ENCODE measurements at places on chromosomes 4 and X.
A peak's percentile ranks its signal among the peaks of the same experiment; 100 is the strongest.

GRCh38 chr4:127250577-127250976 lies 382.2 kb upstream of the INTU start:
- DNase-seq: no peak

DNA sequence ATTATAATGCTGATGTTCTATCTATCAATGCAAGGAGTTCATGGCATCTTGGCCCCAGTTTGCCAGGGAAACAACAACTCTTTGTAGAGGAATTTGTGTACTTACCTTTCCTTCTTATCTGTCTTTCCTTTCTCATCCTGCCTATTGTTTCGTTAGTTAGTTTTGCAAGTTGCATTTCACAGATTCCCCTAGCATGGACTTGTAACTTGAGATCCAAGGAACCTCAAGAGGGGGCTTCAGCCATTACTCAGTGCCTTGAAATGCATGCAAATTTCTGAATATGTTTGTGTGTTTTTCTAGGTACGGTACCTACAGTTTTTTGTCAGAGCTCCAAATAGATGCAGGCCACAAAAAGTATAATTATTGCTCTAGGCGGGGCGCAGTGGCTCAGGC lies 203.6 kb downstream of the LDB2 start:
- DNase-seq: no peak

DNA sequence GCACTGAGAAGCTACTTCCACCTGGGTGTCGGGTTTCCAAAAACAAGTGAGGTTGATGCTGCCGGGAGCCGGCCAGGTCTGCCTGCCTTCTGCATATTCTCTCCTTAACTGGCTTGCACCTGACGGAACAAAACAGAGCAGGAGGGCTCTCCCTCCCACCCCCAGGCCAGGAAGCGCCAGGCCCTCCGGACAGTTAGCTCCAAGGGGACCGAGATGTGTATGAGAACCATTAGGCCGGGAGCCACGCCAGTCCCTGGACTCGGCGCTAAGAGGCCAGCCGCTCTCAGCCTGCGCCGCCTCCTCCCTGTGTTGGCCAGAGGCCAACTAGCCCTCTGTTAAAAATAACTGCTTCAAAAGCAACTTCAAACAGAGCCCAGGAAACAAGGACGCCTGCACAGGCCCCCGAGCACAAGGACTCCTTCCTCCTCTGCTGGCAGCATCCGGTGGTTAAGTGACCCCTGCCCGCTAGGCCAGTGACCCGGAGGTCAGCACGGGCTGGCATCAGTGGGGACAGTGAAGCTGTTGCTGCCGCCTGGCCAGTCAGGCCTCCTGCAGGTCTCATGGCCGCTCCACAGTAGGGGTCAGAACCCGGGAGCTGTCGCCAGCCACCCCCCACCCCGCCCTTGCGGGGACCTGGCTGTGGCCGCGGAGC lies 107.9 kb downstream of the ABLIM2 start:
- peak; percentile 24 for DNase-seq

- peak; percentile 85 for DNase-seq
Observed at GRCh38 chr4:41934901-41935651, at the start of gene TMEM33. Gene TMEM33 (plus strand): TSS chr4:41935429. CDS start chr4:41935485, 56 bp downstream.

- DNase-seq: peak; percentile 40
Observed at GRCh38 chr4:20254511-20255250, 3.0 kb downstream of the SLIT2 start.

GRCh38 chr4:6405397-6405706 lies 67.1 kb downstream of the PPP2R2C start:
- no peak for DNase-seq

DNA sequence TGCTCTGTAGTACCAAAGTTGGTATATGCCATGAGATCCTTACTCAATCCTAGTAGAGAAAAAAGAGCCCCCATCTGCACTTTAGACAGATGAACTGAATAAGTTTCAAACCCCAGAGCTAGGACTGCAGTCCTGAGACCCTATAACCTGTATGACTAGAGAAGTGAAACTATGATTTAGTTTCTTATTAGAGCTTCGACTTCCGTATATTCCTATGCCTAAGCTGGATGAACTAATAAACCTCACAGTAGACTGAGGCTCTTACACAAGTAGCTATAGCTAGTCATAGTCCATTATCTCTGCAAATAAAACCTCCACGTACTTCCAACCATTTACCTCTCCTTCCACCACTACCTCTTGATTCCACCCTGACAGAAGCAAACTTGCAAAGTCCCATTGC lies 6.3 kb upstream of the OTUD4 start:
- DNase-seq: no peak

GRCh38 chr4:38574559-38575333 lies 89.3 kb upstream of the KLF3 start:
- no peak for DNase-seq

- DNase-seq: peak; percentile 59
Observed at GRCh38 chr4:16794816-16795445, 103.5 kb downstream of the LDB2 start.

GRCh38 chrX:35557916-35558315 lies 240.2 kb upstream of the MAGEB16 start:
- DNase-seq: no peak

DNA sequence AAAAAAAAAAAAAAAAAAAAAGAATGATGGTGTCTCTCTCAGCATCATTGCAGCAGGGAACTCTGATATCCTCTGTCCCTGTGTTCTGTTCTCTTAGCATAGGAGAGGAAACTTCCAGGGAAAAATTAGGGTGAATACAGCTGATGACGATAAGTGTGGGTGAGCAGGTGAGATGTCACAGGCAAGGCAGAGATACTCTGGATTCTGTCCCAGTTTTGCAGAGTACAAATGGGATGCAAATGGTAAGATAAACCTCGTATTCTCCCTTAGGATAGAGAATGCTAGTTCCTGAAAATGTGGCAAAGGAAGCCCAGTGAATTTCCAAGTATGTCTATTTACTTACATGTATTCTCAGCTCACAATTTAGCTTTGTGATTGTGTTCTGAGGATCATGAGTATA lies 671.6 kb upstream of the BOD1L1 start:
- no peak for DNase-seq

- DNase-seq: no peak
Observed at GRCh38 chr4:171035909-171036308, 777.3 kb upstream of the GALNTL6 start.

GRCh38 chrX:98962996-98963395 lies 1447.1 kb downstream of the PCDH19 start:
- DNase-seq: no peak

- DNase-seq: peak; percentile 30
Observed at GRCh38 chr4:173532725-173533511, 2.9 kb upstream of the HAND2 start.

GRCh38 chr4:168573870-168574269 lies 77.0 kb downstream of the PALLD start:
- no peak for DNase-seq

GRCh38 chrX:33045882-33046281 lies 165.5 kb downstream of the DMD start:
- DNase-seq: no peak

DNA sequence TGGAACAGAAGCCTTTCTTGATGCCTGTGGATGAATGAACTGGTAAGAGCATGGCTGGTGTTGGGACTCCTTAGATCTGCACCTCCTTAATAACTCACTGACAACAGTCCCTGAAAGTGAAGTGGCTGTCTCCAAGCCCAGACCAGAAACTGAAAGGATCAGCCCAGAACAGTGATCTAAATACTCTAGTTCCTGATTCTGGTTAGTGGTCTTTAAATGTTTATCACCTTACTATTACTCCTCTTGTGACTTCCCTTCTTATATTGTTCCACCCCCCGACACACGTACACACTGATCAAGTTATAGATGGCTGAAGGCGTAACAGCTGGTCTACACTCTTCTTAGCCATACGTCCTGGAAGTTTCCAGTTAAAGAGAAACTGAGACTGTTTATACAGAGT lies 33.8 kb upstream of the ARMCX2 start:
- DNase-seq: no peak

GRCh38 chr4:37990731-37991245 lies 30.6 kb downstream of the PTTG2 start:
- DNase-seq: no peak

- no peak for DNase-seq
Observed at GRCh38 chr4:187541666-187542065, 453.9 kb upstream of the ZFP42 start.

DNA sequence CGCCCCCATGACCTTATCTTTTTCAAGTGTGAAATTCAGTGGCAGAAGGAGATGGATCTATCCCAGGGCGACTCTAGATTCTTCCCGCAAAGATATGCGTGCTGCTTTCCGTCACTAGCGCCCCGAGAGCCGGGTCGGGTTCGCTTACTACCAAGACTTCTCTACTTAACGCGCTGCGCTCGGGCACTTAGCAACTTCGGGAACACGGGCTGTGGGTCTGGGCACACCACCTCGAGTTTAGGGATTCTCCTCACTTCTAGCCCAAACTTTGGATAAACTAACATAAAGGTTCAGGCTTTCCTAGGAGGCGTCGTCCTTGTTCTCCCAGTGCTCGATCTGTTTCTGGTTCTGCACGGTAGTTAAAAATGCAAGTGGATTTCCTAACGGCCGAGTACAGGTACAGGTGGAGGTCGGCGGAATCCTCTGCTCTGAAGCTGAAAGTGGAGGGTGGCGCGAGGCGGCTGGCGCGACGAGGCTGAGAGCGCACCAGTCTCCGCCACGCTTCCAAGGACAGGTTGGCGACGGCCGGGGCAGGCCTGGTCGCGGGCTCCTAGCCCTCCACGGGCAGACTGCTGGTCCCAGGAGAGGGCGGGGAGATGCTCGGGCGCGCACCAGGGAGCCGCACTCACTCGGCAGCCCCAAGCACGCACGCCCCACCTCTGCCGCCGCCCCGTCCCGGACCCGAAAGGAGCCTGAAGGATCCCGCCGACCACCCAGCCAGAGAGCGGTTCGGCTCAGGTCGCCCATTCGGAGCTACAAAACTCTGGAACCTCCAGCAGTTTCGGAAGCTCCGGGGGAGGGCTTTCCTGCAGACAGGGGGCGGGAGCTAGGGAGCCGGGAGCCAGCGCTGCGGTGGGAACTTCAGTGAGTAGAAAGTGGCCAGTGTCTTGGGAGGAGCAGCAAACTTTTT lies 100.8 kb upstream of the TENM3 start:
- peak; percentile 16 for DNase-seq

DNA sequence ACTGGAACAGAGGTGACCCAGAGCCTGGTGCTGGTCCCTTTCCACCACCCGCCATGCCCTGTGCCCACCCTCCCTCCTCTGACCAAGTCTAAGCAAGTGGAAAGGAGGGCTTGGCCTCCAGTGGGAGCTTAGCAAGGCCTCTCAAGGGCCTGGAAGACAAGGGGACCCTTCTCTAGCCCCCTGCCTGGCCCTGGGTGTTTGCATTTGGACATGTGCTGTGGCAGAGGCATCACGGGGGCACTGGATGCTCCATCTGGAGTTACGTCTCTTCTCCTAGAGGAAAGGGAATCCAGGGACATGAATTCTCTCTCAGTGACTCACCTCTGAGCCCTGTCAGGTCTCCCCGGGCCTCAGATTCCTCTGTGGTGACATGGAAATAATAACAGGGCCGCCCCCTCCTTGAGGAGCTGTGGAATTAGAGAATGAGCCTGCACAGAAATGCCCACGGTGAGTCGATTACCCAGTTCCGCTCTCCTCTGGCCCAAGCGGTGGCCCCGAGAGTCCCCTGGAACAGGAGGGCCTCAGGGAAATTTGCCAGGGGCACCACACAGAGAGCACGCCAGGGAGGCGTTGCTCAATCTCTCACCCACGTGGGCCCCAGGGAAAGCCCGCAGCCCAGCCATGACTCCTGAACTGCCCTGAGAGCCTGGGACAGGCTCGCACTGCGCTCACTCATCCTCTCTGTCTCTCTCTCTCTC lies 189.6 kb downstream of the BCOR start:
- peak; percentile 96 for DNase-seq

DNA sequence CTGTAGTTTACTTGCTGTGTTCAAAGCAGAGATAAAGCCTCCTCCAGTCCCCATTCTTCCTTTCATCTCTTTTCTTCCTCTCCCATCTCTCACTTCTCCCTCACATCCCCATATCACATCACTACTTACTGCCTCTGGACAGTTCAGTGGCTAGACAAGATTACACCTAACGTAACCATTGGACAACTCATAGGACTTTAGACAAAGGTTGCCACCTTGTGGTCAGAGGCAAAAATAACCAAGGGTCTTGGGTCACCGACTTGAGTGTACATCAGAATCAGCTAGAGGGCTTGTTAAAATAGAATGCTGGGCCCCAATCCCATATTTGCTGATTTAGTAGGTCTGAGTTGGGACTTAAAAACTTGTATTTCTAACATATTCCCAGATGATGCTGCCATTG lies 109.3 kb upstream of the DGKK start:
- peak; percentile 57 for DNase-seq

GRCh38 chr4:72119946-72120345 lies 88.1 kb downstream of the NPFFR2 start:
- DNase-seq: peak; percentile 46

GRCh38 chrX:74351760-74352159 lies 47.8 kb downstream of the ZCCHC13 start:
- peak; percentile 67 for DNase-seq

DNA sequence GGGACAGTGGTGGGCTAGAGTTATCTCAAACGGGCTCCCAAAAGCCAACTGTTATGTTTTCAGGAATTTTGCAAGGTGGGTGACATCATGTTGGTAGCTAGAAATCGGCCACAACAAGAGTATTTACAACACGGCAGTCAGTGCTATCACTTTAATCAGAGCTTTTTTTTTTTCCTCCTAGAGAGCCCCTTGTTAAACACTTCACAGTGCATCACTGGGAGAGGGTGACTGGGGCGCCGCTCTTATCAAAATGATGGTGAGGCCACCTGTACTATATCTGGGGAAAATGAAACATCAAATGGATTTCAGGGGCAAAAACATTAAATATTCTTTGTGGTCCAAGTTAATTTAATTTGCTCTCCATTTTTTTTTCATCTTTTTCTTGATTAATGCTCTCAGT lies 44.9 kb downstream of the MAMLD1 start:
- DNase-seq: no peak

GRCh38 chr4:20119141-20119540 lies 132.6 kb upstream of the SLIT2 start:
- no peak for DNase-seq

DNA sequence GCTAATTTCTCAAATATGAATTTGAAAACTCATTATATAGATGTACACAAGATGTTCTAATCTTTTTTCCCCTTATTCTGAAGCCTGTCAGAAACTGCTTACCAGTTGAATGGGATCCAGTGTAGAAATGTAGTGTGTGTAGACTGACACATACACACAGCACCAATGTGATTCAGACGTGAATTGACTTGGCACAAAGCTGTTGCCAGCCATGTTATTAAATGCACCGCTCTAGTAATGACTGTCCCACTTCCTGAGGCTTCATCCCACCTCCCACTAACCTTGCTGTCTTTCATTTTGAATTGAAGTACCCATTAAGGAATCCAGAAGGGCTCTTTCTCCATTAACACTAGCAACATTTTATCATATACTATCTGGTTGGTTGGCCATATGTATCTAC lies 146.6 kb downstream of the PPA2 start:
- no peak for DNase-seq

Data from mesenchymal stem cell (in vitro differentiated cells and primary cell).